ENCODE measurements at places on chromosomes 5 and 9. TPM values are rescaled to one million over a fixed set of nuclear protein-coding genes. Genes with fewer than 3 reads are reported as not detected.
A peak's percentile ranks its signal among the peaks of the same experiment; 100 is the strongest.

GRCh38 chr5:4479426-4479825 lies 660.7 kb upstream of the ADAMTS16 start:
- no peak for ATAC-seq

GRCh38 chr5:74341221-74341620 lies 299.3 kb downstream of the ENC1 start:
- no peak for ATAC-seq

DNA sequence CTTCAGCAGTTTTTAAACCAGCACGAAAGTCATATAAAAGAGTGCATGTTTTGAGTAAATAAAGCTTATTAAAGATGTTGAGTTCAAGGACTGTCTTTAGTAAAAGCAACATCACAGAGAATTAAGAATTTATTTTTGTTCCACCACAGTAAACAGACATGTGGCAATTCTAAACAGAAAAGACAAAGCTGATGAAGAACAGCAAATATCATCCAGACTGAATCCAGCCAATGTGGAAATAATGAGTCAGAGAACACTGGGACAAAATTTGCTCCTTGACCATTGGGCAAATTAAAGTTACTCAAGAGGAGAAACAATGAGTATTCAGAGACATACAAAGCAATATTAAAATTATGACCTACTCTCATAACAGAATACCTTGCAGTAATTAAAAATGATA lies 28.8 kb downstream of the OR2K2 start:
- no peak for ATAC-seq

GRCh38 chr5:126351153-126351552 lies 72.1 kb upstream of the GRAMD2B start:
- no peak for ATAC-seq

DNA sequence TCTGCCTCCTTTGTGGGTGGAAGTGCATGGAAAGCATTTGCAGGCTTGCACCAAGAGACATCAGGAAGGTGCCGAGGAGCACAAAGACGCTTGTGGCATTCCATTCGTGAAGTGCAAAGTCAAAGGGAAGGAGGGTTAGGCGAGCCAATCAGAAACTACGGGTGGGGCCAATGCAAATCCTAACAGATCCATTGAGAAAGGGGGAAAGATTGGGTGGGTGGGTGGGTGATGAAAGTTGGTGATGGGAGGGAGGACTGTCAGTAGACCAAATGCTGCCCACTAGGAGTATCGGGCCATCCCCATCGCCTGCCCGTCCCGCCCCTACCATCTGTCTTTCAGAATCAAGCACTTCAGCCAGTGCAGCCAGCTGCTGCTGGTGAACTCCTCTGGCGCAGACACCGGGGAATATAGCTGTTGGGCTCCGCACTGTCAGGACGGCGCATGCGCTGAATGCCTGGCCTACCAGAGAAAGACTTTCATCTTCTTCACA lies 17.1 kb upstream of the ANXA6 start:
- no peak for ATAC-seq

GRCh38 chr5:176700239-176700847 lies 53.1 kb downstream of the TSPAN17 start:
- no peak for ATAC-seq

DNA sequence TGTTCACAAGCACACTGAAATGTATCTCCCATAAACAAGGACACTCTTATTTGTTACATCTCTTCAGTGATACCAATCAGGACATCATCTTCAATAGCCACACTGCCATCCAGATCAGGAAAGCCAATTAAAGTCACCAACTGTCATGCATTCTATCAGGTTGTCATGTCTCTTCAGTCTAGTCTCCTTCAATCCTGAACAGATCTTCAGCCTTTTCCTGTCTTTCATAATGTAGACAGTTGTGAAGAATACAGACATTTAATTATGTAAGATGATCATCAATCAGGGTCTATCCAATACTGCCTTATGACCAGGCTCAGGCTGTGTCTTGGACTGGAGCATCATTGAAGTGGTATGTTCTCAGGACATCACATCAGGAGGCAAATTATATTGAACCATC lies 419.8 kb upstream of the SMC2 start:
- ATAC-seq: no peak

- no peak for ATAC-seq
These were observed 1360.6 kb upstream of the ACO1 start for GRCh38 chr9:31023847-31024246.

DNA sequence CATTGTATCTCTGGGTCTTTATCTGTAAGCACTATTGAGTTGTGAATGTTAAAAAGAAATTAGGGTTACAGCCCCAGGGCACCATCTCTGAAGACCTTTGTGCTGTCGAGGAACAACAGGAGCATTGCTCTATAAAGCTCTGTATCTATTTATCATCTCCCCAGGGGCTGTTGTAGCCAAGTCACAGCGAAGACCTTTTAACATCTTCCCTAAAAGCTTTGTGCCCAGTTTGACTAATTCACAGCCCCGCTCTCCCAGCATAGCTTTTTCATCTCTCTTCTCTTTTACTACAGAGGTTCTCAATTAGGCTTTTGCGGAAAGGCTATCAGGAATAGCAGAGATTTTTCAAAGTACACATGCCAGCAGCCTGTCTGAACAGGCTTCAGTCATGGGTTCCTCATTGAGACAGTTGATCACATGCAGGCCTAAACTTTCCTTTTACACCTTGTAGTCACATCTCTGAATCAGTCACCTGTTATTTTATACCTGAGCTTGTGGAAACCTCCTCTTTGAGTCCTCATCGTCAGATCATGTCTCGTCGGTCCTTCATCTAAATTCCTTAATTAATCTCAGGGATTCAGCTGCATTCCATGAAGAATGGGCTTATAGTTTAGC lies 140.5 kb downstream of the NPR3 start:
- peak; percentile 84 for ATAC-seq

DNA sequence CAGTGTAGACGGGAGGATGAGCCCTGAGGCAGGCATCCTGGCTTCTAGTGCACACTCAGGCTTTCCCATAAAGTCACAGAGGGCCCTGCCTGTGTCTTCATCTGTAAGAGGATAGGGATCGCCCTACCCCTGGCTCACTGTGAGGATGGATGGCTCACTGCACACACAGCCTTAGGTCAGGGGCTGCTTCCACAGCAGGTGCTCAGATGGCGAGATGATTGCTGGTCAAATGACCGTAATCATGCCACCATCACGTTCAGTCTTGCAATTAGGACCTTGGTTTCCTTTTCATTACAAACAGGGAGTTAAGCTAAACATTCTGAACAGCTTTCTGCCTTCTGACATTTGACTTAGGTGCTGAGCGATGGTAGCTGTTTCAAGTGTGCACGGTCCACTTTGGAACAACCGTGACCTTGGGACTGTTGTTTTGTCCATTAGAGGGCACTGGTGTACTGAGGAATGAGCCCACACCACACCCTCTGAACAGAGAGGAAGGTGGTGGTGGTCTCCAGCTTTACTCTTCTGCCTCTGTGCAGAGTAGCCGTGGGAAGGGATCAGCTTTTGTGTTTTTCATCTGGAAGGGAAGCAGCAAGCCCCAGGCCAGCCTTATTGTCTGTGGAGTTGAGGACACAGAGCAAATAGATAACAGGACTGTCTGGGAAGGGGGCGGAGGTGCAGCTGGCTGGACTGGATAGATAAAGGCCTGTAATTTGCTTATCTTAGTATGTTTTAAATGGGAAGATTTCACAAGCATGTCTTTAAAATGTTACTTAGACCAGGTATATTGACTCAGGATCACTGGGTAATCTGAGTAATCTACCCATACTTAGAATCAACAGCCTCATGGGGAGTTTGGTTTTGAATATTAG lies 183.1 kb downstream of the TRIO start:
- ATAC-seq: no peak

- no peak for ATAC-seq
These were observed 42.8 kb downstream of the RASGEF1C start for GRCh38 chr5:180166176-180166575.

GRCh38 chr5:78367318-78367991 lies 7.0 kb downstream of the SCAMP1 start:
- ATAC-seq: no peak

DNA sequence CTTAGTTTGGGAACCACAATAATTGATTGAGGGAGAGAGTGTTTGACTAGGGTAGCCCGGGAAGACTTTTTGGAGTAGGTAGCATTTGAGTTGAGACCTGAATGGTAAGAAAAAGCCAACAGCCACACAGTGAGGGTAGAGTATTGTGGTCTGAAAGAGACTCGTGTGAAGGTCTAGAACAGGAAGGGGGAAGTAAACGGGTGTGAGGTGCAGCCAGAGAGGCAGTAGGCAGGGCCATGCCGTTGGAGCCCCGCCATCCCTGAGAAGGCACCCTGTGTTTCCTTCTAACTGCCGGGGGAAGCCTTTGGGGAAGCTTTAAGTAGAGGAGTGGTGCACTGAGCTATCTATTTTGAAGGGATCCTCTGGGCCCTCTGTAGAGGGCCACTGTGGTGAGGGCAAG lies 3.5 kb upstream of the F2RL2 start:
- ATAC-seq: no peak

DNA sequence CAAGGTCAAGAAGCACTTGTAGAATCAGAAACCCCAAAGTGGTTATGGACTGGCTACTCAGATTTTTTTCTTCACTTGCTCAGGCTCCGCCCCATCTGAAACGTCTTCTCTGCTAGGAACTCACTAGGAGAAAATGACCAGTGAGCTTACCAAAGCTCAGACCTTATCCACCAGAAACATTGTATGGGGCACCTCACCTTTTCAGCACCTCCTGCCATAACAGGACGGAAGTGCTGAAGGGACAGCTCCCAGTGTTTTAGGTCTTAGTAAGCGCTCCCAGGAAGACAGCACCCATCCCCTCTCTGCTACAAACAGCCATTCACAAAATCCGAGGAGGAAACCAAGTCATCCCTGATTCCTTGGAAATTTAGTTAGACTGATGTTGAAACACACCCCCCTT lies 1.2 kb upstream of the GABRA1 start:
- ATAC-seq: no peak

DNA sequence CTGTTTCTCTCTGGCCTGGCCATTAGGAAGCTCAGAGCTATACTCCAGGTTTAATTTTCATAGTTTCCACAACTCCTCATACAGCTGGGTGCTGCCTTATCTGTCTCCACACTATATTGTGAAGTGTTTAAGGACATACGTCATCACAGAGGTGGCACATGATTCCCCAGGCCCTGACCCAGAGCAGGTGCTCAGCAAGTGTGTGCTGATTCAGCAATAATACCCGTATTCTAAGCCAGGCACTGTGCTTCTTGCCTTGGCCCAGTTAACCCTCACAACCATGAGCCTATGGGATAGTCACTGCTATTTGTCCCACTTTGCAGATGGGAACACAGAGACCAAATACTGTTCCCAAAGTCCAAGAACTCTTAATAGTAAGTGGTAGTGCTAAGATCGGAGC lies 93.5 kb upstream of the SMIM23 start:
- ATAC-seq: no peak

DNA sequence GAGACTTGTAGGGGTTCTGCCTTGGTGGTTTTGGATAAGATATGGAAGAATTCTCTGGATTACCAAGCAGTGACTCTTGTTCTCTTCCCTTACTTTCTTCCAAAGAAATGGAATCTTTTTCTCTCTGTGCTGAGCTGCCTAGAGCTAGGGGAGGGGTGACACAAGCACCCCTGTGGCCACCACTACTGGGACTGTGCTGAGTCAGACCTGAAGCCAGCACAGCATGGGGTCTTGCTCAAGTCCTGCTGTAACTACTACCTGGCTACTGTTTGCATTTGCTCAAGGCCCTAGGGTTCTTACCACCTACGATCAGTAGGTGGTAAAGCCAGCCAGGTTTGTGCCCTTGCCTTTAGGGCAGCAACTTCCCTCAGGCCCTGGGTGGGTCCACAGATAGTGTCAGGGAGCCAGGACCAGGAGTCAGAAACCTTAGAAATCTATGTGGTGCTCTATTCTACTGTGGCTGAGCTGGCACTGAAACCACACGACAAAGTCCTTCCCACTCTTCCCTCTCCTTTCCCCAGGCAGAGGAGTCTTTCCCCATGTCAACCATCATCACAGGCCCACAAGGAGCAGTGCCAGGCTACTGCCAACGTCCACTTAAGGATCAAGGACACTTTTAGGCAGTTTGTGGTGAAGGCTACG lies 53.8 kb downstream of the SREK1 start:
- ATAC-seq: no peak

- peak; percentile 68 for ATAC-seq
These were observed 110.4 kb upstream of the EPB41L4A start for GRCh38 chr5:112529525-112529924.

DNA sequence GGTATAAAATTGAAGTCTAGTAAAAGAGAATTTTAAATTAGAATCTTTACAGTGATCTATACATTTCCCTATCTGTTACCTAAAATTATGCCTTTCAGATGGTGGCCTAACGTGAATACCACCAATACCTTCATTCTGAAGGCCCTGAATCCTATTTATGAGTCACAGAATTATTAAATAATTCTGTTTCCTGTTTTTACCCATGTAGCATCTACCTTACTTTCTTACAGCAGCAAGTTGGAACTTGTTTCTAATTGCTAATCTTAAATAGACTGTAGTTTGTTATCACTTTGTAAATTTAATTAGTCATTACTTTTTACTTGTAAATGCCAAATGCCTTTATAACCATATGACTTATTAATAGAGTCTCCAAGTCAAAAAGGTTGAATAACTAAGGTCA lies 135.0 kb downstream of the PDE4D start:
- peak; percentile 35 for ATAC-seq

DNA sequence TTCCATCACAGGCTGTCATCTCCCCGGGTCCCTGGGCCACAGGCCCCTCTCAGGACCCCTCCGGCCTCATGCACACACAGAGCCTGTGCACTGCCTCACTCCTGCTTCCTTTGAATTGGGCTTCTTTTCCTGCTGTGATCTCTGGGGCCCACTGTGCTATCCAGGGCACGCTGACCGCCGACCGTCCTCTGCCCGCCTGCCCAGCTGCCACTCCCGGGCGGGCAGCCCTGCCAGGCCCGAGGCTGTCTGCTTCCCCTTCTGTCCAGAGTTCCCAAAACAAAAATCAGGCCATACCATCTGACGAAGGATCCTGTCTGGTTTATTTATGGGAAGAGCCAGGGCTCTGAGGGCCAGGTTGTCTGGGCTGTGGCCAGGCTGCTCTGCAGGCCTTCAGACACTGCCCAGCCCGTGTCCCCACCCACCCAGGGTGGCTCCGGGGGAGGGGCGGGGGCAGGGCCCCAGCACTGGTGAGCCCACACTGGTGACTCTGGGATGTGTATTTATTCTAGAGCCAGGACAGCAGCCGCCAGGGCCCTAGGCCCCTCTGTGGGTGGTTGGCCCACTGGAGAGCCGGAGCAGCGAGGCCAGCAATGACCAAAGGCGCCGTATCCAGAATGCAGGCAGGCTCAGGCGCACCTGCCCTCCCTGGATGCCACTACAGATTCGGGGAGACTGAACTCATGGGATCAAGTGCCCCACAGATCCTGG lies 57.0 kb downstream of the ADAMTS2 start:
- no peak for ATAC-seq

- ATAC-seq: no peak
These were observed 12.0 kb upstream of the RNF130 start for GRCh38 chr5:180083529-180084060.

DNA sequence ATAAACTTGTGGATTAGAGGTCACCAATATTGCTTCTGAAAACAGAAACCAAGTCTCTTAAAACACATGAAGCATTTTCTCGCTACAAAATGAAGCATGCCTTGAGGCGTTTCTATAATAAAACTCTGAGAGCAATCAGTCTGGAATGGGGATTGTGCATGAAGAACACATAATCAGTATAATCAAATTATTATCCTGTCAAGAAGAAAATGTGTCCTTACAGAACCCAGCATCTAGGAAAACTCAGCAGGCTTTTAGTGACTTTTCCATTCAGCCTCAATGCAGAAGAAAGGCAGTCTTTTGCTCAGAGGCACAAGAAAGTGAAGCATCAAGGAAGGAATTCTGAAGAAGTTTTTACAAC lies 121.9 kb downstream of the CDH18 start:
- no peak for ATAC-seq

The FOXE1 gene
- total RNA-seq: 7.6 TPM

The TMEM215 gene
- total RNA-seq: not detected

The GZMA gene
- 0.36 TPM for total RNA-seq

The PCDHB15 gene
- total RNA-seq: 0.44 TPM

The CEMIP2 gene
- 10.1 TPM for total RNA-seq

Data from esophagus mucosa (tissue), 1 donor.